ENCODE measurements at places on chromosomes 7 and 10. TPM values are rescaled to one million over a fixed set of nuclear protein-coding genes. Genes with fewer than 3 reads are reported as not detected.

DNA sequence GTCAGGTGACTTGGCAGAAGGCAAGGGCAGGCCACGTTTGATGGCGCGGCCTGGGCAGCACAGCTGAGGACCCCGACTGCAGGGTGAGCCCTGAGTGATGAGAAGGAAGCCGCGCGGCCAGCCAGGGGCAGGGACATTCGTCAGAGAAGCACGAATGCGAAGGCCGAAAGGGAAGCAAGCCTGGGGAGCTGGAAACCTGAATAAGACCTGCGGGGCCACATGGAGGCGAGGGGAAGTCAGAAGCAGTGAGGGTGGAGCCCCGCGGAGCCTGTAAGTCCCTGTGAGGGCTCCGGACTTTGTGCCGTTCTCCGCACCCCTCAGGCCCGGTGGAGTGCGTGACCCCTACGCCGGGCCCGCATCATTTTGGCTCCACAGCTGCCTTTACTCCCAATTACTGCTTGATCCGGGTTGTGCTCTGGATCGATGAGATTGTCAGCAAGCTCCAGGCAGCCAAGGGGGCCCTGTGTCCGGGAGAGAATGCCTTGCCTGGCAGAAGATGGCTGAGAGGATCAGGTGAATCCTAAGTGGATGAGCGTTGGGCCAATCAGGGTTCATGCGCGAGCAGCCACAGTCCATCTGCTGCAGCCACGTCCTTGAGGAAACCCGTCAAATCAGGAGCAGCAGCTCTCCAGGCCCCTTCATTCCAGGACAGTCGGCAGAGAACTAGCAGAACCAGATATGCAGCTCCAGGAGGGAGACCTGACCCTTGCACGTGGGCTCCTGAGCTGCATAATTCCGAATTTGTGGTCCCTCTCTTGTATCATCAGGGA, 293.3 kb upstream of the SHH start:
- DNase-seq: no peak

DNA sequence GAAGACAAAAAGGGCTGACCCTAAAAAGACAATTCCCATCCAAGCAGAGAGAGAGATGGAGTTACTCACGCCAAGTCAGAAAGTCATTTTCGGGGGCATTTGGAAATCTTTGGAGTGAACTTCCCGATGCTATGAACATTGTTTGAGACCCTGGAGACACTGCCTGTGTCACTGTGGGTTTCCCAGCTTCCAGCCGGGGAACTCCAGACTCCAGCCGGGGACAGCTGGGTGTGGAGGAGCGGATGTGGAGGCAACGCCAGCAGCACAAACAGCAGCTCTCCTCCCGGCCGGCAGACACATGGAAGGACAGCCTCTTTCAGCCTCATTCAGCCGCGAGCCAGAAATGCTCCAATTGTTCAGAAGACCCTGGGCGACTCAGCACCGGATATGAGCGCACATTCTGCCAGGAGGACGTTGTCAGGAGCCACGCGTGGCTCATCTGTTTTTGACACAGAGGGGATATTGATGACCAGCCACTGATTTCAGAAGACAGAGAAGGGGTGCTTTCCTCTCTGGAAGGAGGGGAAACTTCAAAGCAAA, 97.6 kb downstream of the PRPF18 start:
- peak; percentile 26 for DNase-seq

DNA sequence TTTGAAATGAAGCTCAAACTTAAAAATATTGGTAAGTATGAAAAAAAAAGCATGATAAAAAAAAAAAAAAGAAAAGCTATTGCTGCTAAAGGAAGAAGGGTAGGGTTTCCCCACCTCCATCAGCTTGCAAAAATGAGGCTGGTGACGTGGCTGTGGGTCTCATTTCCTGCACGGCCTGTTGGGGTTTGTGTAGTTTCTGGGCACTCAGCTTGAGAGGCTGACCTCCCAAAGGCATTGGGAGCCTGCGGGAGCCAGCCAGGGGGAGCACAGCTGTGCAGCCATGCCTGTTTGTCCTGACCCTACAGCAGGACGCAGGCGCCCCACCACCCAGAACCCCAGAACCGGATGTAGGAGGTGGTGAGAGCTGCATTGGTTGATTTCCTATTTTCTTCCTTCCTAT, 48.8 kb upstream of the CARD11 start:
- DNase-seq: no peak

DNA sequence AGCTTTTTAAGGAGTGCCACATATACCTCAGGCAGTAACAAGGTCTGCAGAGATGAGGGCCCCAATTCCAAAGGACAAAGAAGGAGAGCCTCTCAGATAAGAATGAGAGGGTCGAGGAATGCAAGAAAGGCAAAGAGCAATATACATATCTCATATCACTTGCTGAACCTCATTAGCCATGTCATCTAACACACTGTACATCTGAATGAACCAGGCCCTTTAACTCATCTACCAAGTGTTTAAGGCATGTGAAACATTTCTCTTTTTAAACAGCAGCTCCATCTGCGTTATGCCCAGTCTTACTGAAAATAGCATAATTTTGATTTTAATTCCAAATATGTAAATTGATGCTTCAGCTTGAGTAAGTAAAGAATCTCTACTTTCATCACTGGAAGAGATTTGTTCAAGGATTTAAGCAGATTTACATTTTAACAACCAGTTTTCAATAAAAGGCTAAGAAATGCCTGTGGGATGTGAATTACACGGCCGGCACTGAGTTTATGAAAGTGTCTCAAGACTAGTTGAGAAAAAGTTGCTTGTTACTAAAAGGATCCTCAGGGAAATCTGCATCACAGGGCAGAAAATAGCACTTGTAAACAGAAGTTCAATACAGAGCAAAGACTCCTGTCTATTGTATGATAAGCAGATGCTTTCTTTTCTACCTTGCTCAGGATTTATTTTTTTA, 123.8 kb upstream of the SLC26A5 start:
- no peak for DNase-seq

GRCh38 chr10:1230592-1231275, 174.5 kb downstream of the WDR37 start:
- no peak for DNase-seq

The SNX13 gene
- polyA plus RNA-seq: 28.3 TPM

The PRR15 gene
- polyA plus RNA-seq: not detected

Data from AG04450 (cell line).